Endodermal cell (in vitro differentiated cells): ENCODE measurements at places on chromosomes 1 and 21. TPM values are rescaled to one million over a fixed set of nuclear protein-coding genes. Genes with fewer than 3 reads are reported as not detected.

CNTN2 gene
- 0.12 TPM in 1 of 3 replicates, not detected in the others for total RNA-seq

TEDDM1 gene
- total RNA-seq = not detected in 3 replicates

SPOCD1 gene
- 2.8 to 3.4 TPM (median 3.1 TPM) in 3 replicates for total RNA-seq

DCST1 gene
- not detected in 2 replicates for total RNA-seq

DNA sequence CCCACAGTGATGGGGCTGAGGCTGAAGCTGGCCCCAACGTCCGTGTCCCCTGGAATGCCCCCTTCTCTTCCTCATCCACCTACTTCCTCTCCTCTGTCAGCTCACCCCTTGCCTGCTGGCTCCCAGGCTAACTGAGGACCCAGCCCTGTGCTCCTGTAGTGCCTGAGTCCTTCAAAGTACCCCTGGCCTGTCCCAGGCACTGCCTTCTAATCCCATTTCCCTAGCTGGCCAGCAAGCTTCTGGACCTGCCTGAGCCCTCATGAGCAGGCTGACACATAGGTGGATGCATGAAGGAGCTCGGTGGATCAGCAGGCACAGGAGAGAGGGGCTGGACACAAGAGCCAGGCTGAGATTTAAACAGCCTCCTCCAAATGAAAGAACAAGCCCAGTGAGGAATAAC lies 650.8 kb downstream of the NPHP4 start:
- H3K4me3 ChIP-seq = no peak overlapping the region
- no peak overlapping the region for H3K27ac ChIP-seq
- no peak for DNase-seq
- no peaks in the 10 kb centered on the region for H3K36me3 ChIP-seq
- no peaks in the 10 kb centered on the region for H3K4me1 ChIP-seq
- H3K27me3 ChIP-seq = no peaks in the 10 kb centered on the region

DNA sequence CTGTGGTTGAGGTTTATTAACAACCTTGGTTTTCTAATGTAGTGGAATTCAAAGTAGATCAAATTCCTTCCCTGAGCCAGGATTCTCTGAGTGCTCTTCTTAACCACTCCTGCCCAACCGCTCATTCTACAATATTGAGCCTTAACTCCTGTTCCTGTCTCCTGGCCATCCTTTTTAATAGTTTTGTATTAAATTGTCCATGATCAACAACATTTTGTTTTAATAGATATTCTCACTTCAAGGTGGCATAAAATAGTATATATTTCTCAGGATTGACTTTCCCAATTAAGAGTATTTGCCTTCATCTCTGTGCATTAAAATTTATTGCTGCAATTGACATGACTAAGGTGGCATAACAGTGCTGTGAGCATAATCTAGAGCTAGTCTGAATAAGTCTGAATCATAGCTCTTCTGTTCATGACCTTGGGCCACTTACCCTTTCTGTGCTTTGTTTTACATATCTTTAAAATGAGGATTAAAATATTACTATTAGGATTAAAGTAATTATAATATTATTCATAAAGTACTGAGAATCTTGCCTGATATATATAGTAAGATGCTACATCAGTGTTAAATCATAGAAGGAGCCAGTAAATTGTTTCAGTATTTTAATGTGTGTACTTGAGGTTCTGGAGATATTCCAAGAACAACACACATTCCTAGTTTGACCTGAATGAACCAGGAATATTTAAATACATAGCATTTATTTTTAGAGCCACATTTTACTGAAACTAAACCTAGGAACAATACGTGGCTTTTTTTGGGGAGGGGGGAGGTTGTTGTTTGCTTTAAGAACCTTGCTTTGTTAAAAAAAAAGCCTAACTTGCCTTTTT lies 76.4 kb downstream of the ADGRL2 start:
- peak overlapping the region; percentile 5 for H3K4me3 ChIP-seq
- peaks cover 17% of the 10 kb centered on the region for H3K4me1 ChIP-seq
- H3K36me3 ChIP-seq = no peaks in the 10 kb centered on the region
- no peak for DNase-seq
- H3K27me3 ChIP-seq = no peaks in the 10 kb centered on the region
- no peak overlapping the region for H3K27ac ChIP-seq
